ENCODE measurements at places on chromosomes 2 and 18.

GRCh38 chr2:134290358-134290757 lies 36.5 kb downstream of the MGAT5 start:
- no peak for DNase-seq

DNA sequence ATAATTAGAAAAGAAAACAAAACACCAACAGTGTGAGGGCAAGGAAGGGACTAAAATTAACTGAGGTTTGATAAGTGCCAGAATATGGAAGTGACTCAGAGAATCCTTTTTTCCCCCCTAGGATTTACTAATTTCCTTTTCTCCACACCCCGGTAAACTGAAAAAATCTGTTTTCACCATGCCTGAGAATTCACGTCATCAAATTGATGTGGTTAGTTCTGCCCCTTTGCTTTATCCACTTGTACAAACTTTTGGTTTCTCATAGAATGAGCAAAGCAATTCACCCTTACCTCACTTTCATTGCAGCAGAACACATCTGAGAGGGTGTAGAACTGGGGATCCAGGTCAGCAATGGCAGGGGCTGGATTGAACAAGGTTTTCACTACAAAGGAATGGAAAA lies 57.8 kb downstream of the RBKS start:
- no peak for DNase-seq

DNA sequence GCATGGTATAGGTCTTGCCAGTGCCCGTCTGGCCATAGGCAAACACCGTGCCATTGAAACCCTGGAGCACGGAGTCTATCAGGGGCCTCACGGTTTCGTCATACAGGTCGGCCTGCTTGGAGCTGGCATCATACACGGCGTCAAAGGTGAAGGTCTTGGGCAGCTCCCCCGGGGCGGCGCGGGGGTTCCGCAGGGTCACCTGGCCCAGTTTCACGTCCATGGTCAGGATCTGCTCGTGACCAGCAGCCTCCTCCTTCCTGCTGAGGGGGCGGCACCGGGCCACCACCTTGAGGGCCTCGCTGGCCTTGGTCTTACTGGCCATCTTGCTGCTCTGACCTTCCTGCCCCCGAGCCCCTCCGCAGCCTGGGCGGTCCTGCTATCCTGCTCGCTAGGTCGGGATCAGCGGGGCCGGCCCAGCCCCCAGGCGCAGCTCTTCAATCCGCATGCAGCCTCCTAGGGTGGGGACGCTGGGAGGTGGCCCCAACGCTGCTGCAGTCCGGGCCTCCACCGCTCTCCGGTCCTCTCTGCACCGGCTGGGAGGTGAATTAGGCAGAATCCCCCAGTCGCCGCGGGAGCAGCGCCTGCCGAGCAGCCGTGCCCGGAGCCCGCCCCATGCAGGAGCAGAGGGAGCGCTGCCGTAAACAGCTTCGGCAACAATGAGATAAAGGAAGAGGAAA lies 563 bp downstream of the KIF3C start:
- no peak for DNase-seq

- no peak for DNase-seq
Observed at GRCh38 chr2:140893685-140894084, 1237.1 kb downstream of the LRP1B start.

- no peak for DNase-seq
Observed at GRCh38 chr2:105073591-105073990, 35.7 kb downstream of the MRPS9 start.

GRCh38 chr18:59087391-59087790 lies 52.3 kb upstream of the SEC11C start:
- no peak for DNase-seq
